Activated CD8-positive, alpha-beta memory T cell treated with anti-CD3 and anti-CD28 coated beads, Interleukin-2, amount 10 ng/mL, durations not matched to agents 7 days and 5 days (primary cell): ENCODE measurements at places on chromosomes 5 and 9.

DNA sequence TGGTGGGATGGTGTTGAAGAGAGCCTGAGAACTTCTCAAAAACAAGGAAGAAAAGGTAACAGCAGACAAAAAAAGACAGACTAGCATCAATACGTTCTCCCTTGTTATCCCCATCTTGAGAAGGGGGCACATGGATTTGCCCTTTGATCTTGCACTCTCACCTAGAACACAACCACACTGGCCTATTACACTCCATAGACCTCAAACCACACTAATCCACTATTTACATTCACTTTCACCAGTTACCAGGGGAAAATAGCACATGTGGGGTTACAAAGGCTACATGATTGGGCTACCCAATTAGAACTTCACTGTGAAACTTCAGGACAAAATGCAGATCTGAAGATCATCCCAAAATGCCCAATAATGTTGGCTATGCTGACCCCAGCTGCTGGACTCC is 72.6 kb upstream of the SELENOP start:
- no peak for DNase-seq

DNA sequence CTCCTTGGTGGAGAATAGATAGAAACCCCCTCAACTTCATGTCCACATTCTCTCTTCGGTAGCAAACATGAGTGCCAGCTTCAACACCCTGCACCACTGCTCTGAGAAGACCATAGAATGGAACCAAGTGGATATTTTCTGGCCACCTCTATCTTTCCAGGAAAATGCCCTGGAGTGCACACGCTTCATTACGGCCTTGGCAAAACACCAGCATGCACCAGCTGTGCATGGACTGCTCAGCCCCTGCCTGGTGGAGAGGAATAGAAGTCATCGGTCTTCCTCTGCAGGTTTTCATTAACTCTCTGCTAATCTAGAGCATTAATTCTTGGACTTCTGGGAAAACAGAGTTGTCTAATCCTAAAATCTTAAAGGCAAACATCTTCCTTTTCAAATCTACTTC is 211.6 kb upstream of the TMEM161B start:
- no peak for DNase-seq

- peak; percentile 96 for DNase-seq
Observed at GRCh38 chr5:139458580-139459407, 3.7 kb downstream of the ECSCR start.

DNA sequence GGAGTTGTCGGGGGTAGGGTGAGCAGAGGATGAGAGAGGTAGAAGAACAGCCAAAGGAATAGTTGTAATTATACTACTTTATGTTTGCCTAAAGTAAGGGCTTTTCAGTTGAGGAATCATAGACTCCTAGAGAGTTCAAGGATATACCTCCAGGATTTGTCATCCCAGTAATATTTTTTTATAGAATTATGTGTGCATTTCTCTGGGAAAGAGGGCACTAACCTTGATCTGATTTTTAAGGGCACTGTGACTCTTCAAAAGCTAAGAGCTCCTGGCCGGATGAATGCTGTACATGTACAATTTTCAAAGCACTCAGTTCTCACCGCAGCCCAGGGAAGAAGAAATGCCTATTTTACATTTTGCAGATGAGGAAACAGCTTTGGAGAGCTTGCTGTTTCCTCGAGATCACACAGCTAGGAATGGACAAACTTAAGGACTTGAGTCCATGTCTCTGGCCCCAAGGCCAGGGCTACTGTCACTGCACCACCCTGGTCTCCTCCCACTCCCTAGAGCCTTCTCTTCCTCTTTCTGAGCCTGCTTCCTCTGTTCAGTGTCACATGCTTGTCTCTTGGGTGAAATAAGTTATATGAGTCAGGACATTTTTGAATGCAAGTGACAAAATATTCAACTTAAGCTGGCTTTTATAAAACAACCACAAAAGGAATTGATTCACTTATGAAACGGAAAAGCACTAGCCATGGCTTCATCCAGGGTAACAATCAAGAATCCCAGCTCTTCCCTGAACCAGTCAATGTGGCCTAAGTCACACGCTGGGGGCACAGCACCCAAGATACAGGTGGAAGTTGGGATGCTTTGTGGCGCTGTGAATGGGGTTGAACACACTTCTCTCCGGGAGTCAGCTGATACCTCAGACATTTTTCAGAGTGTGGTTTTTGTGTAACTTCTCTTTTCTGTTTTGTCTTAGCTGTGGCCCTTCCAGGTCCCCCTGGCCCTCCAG is 45.7 kb upstream of the TGFBR1 start:
- peak; percentile 63 for DNase-seq

DNA sequence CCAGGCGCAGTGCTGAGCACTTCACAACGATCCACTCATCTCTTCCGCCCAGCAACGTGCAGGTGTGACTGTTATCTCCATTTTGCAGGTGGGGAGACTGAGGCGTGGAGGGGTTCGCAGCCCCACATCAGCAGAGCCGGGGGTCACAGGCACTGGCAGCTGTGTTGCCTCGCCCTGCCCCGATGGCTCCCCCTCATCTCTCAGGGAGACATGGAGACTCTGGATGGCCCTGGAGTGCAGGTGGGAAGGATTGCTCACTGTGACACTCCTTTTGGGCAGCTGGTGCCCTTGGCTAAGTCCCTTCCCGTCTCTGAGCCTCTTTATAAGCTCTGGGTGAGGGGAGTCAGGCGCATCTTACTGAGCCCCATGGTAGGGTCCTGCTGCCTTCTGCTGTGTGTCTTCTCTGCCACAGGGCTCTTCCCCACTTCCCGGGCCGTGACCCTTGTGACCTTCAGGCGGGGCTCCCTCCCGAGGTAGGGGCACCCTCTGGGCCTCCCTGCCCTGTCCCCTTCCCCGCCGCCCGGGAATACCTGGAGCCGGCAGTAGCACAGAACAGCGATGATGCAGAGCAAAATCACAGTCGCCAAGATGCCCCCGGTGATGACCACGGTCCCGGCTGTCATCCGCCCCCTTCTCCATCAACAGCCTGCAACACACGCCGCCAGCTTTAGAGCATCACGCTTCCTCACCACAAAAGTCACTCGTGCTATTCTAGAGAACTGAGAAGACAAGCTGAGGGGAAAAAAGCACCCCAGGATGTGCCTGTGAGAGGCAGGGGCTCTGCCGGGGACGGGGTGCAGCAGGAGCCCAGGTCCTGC is 29.4 kb downstream of the FAM163B start:
- DNase-seq, result no peak

- no peak for DNase-seq
Observed at GRCh38 chr5:98770209-98770910, 3.1 kb upstream of the RGMB start.

DNA sequence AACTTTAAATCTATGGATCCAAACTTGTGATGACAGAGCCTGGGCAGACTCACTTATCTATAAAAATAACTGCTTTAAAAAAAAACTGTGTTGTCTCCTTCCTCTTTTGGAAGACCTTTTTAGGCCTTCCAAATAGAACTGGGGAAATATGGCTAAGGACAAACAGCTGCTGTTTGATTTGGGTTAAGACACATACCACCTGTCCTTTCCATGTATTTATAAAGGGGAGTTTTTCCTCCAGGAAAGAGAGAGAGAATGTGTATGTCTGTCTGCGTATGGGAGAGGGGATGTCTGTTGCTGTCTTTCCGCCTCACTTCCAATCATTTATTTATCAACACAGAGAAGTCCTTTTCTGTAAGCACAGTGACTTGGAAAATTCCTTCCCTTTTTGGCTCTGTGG is 2.8 kb downstream of the ARHGEF37 start:
- DNase-seq, result no peak

DNA sequence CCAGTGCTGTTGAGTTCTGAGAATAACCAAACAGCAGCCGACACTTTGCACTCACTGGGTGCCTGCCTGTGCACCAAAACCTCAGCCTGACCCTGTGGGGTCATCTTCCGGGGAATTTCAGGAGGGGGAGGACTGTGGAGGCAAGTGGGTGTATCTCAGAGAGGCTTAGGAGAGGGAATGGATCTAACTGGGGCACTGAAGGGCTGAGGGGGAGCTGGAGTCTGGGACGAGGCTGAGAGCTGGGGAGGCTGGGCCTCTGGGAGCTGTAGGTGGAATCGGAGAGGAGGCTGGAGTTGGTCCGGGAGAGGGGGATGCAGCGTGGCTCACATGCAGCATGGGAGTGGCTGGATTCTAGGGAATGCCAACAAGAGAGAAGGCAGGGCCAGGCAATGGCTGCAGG is 14.9 kb upstream of the ASS1 start:
- no peak for DNase-seq

DNA sequence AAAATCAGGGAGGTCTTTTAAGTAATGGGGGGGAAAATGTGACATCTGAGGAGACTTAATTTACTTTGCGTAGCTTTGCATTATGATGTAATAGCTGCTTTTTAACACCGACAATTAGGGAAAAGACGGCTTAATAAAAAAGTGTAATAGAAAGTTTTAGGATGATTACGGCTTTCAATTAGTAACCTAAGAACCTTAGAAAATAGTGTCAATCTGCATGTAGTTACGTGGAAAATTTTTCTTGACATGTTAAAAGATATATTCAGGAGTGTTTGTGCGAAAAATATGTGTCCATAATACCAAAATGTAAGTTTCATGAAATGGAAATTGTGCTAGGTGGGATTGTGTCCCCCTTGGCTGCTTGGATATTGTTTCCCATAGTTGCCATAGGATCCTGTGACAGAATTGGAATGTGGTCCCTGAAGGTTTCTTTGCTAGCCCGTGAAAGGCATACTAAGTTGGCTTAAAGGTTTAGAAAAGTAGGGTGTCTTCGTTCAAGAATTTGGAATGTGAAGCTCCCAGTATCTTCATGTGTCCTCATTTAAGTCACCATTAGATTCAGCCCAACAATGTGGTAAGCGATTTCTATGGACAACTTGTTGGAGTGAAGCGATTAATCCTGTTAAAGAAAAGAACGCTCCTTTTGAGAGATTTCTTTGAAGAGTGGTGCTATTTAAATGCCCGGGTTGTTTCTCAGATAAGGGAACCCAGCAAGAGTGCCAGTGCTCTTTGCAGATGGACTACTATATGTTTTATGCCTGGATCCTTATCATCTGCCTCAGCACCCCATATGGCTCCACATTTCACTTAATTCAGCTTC is 2.0 kb downstream of the RGMB start:
- DNase-seq, result no peak

GRCh38 chr9:36548454-36548853 is 24.2 kb upstream of the MELK start:
- no peak for DNase-seq

GRCh38 chr5:75566710-75567309 is 44.4 kb upstream of the ANKDD1B start:
- peak; percentile 54 for DNase-seq

- DNase-seq, result no peak
Observed at GRCh38 chr5:170430866-170431437, 41.8 kb upstream of the KCNMB1 start.

GRCh38 chr5:16568875-16569580 is 47.8 kb downstream of the RETREG1 start:
- DNase-seq, result no peak

- no peak for DNase-seq
Observed at GRCh38 chr9:81622471-81623255, 66.7 kb downstream of the TLE1 start.

- no peak for DNase-seq
Observed at GRCh38 chr5:76831110-76831452, 12.3 kb downstream of the F2RL1 start.

DNA sequence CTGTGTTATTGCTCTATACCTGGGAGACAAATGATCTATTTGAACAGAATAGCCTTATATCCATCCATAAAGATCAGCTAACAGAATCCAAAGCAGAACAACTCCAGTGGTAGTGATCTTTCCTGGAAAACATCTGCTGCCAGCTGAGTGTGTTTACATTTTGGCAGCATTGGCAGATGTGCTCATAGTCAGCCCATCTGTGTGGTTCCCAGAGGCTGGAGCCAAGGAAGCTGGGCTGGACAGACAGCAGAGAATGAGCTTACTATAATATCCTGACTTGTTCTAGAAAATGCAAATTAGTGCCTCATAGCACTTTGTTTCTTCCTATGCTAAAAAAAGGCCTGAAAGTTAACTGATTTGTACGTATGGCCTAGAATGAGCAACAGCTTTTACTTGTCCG is 99.7 kb downstream of the ST8SIA4 start:
- no peak for DNase-seq

GRCh38 chr9:69671879-69672595 is at the start of gene APBA1:
APBA1 (minus strand) TSS chr9:69672371.
- DNase-seq, result no peak

- peak; percentile 66 for DNase-seq
Observed at GRCh38 chr5:136424835-136425584, 59.7 kb upstream of the TRPC7 start.

DNA sequence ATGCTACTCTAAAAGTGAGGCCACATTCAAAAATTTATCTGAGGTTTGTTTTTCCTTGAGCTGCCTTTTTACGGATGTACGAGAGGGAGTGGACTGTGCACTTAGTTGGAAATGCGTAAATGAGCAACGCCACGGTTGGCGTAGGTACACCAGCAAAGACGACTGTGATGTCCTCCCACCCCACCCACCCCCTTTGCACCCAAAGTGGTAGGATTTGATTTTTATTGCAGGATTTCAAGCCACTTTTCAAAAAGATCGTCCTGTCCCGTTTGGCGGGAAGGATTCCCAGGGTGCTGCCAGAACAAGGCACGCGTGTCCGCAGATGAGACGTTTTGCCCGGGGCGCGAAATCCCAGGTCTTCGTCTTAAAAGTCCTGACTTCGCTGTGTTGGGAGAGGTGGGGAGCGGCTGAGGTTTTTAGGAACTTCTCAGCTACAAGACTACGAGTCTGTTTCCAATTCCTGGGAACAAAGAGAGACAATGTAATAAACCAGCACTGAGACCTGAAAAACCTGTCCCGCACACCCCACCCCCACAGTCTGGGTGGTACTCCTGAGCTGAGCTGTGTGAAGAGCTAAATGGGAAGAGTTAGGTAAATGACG is 1.0 kb upstream of the TLE1 start:
- DNase-seq, result no peak

GRCh38 chr5:7852542-7852941 is 1.6 kb upstream of the CFAP90 start:
- DNase-seq, result no peak

GRCh38 chr9:70859694-70860093 is 261.7 kb downstream of the TRPM3 start:
- DNase-seq, result no peak

GRCh38 chr5:168707716-168708695 is 128.8 kb upstream of the PANK3 start:
- DNase-seq, result no peak

DNA sequence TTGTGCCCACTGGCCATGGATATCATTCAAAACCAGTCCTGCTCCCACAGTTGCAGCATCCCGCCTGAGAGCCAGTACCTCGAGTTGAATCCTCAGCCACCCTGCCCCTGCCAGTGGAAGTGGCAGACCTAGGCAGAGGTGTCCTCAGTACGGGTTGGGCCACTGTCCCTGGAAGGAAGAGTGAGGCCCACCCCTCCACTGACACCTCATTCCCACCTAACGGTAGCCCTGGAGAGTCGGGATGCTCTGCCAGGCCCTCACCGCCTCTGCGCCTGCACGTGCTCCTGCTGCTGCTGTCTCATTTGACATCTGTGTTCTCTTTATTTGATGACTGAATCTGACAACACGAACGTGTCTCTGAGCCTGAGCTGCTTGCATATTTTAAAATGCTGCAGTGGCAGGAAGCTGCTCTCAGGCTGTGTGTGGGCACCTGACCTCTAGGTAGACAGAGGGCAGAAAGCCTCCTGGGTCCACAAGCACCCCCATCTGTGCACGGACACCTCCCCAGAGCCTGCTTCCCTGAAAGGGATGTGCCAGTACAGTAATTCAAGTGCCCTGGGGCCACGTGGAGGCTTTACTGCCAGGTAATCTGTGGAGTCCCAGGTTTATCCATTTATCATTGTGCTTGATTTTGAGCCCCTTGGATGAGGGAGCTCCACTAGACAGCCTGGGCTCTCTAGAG is 194.7 kb downstream of the CACNA1B start:
- no peak for DNase-seq
